ENCODE measurements at places on chromosomes 7 and 10. TPM values are rescaled to one million over a fixed set of nuclear protein-coding genes. Genes with fewer than 3 reads are reported as not detected.

Gene METTL27
- total RNA-seq: 8.2 TPM

Gene PLCE1
- total RNA-seq: 6.8 TPM

Gene ANKRD61
- 0.84 TPM for total RNA-seq

Gene HPSE2
- total RNA-seq: not detected

Gene NUTM2D
- total RNA-seq: 1.2 TPM

Gene FAM204A
- total RNA-seq: 71.7 TPM
